ENCODE measurements at places on chromosomes 7 and 10.

- DNase-seq = no peak
Observed at GRCh38 chr7:139887992-139888481, 59.0 kb downstream of the TBXAS1 start.

DNA sequence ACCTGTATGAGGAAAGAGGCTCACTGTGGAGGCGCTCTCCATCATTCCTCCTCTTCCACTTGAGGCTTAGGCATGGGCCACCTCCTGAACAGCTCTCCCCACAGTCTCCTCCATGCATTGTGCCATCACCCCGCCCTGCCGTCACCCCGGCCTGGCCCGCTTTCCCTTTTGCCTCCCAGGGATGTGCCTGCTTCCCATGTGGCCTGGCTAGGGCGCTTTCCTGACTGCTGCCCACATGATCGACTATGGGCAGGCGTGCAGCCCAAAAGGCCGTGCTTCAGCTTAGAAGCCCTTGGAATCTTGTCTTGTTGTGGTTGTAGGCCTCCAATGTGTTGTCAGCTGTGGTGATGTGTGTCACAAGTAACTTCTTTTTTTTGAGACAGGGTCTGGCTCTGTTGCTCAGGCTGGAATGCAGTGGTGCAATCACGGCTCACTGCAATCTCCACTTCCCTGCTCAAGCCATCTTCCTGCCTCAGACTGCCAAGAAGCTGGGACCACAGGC is 1.8 kb upstream of the ACTR3C start:
- no peak for DNase-seq

DNA sequence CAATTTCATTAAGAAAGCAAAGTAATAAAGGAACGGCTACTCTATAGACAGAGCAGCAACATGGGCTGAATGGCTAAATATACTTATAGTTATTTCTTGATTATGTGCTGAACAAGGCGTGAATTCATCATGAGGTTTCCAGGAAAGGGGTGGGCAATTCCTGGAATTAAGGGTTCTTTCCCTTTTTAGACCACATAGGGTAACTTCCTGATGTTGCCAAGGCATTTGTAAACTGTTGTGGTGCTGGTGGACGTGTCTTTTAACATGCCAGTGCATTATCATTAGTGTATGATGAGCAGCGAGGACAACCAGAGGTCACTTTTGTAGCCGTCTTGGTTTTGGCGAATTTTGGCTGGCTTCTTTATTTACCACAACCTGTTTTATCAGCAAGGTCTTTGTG is 28.5 kb upstream of the ZMYND11 start:
- no peak for DNase-seq

- DNase-seq = no peak
Observed at GRCh38 chr7:96088579-96088978, 233.3 kb downstream of the SLC25A13 start.

DNA sequence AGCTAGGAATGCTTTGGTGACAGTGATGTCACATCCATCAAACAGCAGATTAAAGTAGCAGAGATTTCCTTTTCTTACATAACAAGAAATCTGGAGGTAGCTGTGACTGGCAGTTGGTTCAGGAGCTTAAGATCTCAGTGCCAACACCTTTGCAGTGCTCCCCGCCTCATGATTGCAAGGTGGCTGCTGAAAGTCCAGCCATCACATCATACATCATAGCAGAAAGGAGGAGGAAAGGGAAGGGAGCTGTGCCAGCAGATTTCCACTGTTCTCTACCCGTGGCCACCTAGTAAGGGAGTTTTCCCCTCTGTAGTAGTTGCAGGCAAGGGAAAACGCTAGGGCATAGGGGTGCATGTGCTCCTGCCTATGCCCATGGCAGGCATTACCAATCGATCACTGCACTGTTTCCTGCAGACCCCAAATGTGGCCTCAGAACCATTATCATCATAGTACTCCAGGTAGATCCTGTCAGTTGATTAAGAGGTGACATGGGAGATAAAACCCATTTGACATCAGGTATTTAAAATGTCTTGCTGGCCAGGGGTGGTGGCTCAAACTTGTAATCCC is 57.9 kb upstream of the GTF2IRD1 start:
- DNase-seq = no peak

GRCh38 chr7:2120841-2121830 is 111.6 kb downstream of the MAD1L1 start:
- DNase-seq = no peak

DNA sequence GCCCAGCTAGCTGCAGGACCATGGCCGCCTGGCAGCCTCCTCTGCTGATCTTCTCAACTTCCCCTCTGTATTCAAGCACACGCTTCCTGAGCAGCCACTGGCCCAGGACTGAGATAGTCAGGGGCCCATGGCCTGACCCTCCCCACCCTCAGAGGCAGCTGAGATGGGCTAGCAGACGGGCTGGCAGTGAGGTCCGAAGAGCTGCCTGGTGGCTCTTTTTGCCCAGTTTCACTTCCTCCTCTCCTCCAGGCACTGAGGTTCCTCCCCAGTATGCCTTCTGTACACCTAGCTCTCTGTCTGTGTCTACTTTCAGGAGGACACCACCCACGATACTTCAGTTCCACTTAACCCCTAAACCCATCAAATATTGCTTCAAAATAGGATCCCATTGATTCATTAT is 395.6 kb downstream of the TNS3 start:
- DNase-seq = no peak

DNA sequence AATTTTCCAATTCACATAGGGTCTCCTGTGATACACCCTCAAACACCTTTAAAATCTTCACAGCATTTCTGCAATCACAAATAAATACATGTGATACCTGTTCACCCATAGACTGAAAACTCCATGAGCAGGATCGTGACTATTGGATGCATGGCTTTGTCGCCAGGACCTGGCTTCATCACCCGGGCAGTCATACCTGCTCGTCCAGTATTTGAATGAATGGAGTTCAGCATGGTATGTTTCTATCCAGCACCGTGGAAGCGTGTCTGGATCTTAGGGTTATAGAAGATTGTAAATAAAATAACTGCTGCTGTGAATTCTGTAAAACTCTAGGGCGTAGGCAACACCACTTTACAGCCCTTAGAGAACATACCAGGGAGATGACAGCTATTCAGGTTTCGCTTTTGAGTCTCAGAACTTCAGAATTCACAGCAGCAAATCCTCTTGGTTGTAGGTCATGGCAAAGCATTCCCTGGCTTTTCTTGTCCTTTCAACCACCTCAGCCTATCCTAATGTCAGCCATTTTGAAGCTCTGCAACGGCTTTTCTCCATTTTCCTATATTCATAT is 47.4 kb upstream of the USP6NL start:
- DNase-seq = no peak
